ENCODE measurements at places on chromosomes 2 and 18.

DNA sequence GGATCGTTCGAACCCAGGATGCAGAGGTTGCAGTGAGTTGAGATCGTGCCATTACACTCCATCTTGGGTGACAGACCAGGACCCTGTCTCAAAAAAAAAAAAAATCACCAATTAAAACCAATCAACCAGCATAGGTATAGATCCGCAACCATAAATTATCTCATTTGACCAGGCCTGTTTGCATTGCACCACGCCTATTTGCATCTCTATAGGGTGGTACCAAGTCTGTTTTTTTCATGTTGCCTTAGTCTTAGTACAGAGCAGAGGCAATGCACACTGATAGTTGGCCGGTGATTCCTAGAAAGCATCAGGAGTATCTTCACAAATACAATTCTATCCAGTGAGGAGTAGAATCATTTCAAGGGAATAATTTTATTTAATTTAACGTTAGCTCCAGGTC lies 9.3 kb upstream of the NPC1 start:
- no peak for DNase-seq

GRCh38 chr2:189683348-189683747 lies 8.9 kb downstream of the ANKAR start:
- no peak for DNase-seq

DNA sequence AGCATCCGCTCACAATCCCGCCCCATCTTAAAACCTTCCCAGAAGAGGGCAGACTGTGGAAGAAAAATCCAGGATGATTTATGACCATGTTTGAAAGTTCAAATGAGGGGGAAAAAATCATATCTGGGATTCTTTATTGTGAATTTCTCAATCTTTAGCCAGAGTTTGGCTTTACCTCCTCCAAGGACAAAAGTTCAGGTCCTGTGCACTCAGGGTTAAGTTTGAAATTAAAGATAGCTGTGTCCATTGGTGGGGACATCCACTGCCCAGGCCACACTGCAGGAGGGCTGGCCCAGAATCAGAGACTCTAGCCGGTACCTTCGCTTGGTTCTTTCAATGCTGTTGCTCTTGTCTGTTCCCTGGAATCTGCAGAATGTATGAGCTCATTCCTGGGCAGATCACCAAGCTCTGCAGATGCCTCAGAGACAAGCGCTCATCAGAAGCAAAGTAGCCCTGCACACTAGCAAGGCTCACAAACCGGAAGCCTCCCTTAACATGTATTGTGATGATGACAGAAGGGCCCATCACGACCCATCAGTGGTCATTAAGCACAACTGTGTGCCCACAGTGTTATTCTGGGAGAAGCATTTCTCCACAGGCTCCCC lies 375.3 kb upstream of the KLHL29 start:
- DNase-seq = no peak

- no peak for DNase-seq
These were observed 29.5 kb upstream of the LAPTM4A start for GRCh38 chr2:20080839-20081415.

- DNase-seq = no peak
These were observed 71.1 kb downstream of the LDLRAD4 start for GRCh38 chr18:13289481-13290205.

- no peak for DNase-seq
These were observed 64.4 kb downstream of the TTC21B start for GRCh38 chr2:165889158-165889557.

GRCh38 chr18:39806525-39806924 lies 2148.5 kb upstream of the PIK3C3 start:
- no peak for DNase-seq

DNA sequence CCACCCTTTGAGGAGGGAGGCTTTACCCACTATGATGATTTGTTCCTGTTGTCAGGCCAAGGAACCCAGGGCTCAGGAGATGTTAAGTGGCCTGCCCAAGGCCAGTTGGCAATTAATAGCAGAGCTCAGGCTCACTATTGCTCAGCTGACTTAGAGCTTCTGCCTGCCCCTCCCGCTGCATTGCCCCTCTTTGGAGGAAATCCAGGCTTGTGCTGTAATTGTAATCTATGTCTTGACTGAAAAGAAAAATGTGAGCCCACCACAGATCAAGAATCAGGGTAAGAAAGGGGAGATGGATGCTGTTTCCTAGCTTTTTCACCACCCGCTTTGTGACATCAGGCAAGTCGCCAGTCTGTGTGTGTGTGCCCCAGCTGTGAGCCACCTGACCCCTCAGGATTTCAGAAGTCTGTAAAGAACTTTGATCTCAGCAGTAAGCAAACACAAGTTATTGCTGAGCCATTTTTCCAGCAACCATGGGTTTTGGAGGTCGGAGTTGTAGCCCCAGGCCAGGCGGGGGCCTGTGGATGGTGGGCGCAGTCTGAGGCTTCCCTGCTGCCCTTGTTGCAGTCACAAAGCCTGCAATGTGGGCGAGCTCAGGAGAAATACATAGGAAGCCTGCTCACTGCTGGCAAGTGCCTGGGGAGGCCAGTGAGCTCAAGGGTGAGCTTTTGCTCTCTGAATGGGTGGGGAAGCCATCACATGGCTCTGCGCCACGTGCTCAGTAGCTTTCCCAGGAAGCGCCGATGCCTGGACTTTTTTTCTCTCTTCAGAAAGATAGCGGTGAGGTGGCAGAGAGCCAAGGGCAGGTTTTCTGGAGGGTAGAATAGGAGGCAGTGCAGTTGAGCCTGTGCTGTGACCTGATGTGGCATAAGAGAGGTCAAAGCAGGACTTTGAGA lies 6.1 kb downstream of the CABLES1 start:
- no peak for DNase-seq

DNA sequence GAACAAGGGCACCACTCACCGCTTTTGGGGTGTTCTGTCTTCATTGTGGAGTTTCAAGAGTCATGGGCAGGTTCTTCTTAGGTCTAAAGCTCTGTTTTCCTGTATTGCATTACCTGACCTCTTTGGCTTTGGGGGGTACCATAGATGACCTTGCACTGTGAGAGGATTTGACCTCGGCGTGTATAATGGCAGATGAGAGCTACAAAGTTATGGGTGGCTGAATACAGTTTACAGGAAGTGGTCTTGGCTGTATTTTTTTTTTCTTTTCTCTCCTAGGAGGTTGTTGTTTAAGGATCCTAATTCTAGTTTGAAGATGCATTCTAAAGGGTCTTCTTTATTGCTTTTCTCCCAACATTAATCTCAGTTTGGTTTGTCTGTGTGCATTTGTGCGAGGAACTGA lies 11.5 kb downstream of the GAL3ST2 start:
- peak; percentile 9 for DNase-seq

GRCh38 chr2:173210270-173211196 lies 134.9 kb downstream of the MAP3K20 start:
- peak; percentile 73 for DNase-seq

DNA sequence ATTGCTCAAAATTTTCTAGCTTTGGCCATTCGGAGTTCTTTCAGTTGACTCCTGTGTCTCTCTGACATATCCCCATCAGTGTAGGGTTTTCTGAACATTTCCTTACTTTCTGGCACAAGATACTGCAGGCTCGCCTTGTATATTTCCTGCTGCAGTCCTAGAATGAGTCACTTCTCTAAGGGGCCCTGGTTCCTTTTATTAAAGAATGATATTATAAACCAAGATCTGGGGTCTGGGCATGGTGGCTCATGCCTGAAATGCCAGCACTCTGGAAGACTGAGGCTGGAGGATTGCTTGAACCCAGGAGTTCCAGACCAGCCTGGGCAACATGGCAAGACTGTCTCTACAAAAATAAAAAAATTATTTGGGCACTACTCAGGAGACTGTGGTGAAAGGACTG lies 3.0 kb upstream of the RPL37A start:
- DNase-seq = no peak

GRCh38 chr2:175676813-175677212 lies 325.3 kb downstream of the LNPK start:
- DNase-seq = no peak

- DNase-seq = no peak
These were observed 3.3 kb upstream of the ABCA12 start for GRCh38 chr2:215141706-215142105.

- no peak for DNase-seq
These were observed 1.9 kb upstream of the GALNT14 start for GRCh38 chr2:31140151-31140550.

GRCh38 chr2:213834331-213834730 lies 550.1 kb downstream of the SPAG16 start:
- no peak for DNase-seq

DNA sequence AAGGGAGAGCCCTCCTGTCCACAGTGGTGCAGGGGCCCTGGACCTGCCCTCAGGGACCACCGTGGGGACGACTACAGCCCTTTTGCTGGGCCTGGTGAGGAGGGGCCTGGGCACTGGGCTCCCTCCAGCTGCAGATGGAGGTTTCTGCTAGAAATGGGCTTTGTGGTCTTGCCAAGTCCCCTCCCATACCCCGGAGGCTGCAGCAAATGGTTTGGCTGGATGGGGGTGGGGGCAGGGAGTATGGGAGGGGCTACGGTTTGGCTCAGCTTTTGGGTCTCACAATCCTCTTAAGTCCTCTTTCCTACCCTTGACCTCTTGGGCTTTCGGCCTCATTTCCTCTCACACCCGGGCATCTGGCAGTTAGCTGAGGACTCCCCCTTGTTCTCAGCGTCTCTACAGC lies 21.7 kb downstream of the TET3 start:
- DNase-seq = no peak

GRCh38 chr2:64401529-64401880 lies 52.5 kb upstream of the LGALSL start:
- DNase-seq = no peak

GRCh38 chr2:235954281-235954680 lies 213.9 kb downstream of the GBX2 start:
- DNase-seq = no peak

DNA sequence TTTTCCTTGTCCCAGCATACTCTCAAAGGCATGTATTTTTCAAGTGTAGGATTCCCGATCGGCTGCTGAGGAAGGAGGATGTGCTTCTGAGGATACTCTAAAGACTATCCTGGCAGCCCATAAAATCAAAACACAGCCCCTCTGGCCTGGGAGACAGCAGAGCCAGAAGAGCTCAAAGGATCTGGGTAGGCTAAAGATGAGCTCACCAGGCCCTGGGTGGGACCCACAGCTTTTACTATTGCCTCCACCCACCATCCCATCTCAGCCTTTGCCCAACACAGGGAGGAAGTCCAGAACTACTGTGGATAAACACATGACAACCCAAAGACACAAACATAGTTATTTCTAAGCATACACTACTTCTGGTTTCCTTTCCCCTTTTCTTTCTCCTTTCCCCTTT lies 79.1 kb upstream of the ZFP36L2 start:
- DNase-seq = no peak

DNA sequence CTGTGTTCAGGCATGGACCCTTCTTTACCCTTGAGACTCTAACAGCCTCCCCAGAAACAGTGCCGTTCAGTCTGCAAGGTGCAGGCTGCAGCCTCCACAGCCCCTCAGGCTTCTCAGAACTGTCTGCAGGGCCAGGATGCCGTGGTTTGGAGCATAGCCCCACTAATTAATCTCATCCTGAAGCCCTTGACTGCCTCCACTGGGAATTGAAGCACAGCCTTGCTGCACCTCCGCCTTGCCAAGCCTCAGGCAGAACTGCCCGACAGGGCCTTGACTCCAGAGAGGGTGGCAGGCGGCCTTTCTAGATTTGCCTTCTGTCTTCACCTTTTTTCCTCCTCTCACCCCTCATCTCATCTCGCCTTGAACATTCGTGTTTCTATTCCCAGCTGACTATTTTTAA lies 119.8 kb downstream of the NRP2 start:
- DNase-seq = no peak

GRCh38 chr2:45816272-45816671 lies 164.8 kb downstream of the PRKCE start:
- no peak for DNase-seq

GRCh38 chr2:152497481-152498052 lies 162.6 kb downstream of the FMNL2 start:
- no peak for DNase-seq

- no peak for DNase-seq
These were observed 7.0 kb downstream of the CNDP2 start for GRCh38 chr18:74503137-74503536.

DNA sequence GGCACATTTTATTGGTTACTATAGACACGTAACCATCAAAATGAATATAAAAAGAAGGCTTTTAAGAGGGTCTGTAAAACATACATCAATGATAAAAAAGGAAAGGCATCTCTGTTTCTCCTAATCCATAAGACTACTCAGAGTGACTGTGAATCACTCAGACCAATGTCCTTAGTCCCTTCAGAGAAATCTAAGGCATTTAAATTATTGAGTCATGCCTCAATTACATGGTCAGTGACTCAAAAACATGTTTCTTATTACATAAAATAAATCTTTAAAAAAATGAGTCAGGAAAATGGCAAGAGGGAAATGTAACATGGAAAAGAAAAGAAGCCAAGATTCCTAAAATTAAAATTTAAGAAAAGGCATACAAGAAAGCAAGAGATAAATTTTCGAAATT lies 146.6 kb downstream of the ERBB4 start:
- DNase-seq = no peak

DNA sequence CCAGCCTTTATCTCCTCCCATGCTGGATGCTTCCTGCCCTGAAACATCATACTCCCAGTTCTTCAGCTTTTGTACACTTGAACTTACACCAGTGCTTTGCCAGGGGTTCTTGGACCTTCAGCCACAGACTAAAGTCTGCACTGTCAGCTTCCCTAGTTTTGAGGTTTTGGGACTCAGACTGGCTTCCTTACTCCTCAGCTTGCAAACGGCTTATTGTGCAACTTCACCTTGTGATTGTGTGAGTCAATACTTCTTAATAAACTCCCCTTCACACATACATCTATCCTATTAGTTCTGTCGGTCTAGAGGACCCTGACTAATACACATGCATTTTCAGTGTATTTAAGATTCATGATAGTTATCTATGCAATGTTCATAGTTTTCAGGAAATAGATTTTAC lies 35.8 kb upstream of the ZNF804A start:
- no peak for DNase-seq

GRCh38 chr2:191230174-191230573 lies 15.0 kb upstream of the MYO1B start:
- no peak for DNase-seq

DNA sequence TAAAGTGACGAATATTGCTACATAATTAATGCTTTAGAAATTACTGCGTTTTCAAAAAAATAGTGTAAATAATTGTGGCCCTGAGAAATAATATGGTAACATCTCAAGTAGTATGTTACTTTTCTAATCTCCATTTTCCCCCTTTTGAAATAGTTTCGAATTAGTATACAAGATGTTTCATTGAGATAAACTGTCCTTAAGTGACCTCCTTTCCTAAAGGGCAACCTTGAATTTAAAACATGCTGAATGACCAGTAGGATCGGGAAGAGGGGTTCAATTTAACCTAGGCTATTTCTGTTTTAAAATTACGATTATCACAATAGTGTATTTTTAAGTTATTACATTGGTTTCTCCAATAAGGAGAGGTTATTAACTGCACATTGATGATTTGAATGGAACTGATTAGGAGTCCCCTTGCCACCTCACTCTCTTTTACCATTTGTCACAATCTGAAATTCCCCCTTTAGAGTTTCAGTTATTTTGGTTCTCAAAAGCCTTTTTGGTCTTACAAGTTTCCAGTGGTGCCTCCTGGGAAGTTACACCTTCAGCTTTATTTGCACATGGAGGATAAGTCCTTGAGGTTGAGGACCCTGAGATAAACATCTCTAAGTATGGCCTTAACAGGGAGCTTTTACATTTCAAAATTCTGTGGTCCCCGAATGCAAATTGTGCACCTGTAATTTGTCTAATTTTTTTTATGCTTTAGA lies 2.3 kb downstream of the ACTR3 start:
- no peak for DNase-seq

Measured in B cell (primary cell).